ENCODE measurements at places on chromosomes 5 and 9.

DNA sequence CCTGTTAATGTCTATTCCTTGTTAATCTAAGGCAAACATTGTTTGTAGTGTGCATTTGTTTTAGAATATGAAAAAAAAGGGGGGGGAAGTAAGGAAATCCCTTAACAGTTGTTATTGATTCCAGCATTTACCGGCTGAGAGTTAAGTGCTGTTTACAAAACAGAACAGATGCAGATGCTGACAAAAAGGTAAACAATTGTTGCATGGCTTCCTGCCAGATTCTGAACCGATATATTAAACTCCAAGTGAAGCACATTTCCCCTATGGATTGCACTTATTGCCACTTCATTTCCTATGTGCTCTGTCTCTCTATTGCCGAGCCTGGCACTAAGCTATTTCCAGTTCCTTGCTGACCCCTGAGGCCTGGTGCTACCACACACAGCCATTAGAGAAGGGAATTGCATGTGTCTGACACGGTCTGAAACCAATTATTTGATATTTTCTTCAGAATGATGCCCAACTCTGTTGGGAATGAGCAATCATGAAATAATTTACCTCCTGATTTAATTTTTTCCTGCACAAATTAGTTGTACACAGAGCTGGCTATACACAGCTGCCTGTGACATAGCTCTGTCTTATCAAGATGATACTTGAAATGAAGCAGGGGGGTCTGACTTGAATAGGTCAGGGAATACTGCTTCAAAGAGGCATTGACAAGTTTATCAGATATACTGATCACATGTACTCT is 109.8 kb downstream of the KIAA0825 start:
- DNase-seq = no peak

DNA sequence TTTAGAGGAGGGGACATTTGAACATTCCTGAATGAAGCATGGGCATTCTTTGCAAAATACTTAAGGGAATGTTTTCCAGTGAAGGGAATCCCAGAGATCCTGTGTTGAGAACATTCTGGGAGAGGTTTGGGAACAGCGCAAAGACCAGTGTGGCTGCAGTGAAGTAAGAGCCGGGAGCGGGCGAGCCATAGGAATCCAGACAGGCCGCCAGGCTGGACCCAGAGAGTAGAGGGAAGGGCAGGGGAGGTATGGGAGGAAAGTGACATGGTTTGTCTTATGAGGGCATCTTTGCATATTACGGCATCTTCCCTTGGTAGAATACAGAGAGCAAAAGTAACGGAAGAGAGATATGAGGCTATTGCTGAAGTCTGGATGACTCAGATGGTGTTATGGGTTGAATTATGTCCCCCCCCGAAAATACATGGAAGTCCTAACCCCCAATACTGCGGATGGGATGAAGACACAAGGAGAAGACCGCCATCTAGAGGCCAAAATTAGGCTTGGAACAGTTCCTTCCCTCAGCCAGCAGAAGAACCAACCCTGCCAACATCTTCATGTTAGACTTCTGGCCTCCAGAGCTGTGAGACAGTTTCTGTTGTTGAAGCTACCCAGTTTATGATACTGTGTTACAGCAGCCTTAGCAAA is 268.2 kb downstream of the MAST4 start:
- peak; percentile 12 for DNase-seq

- DNase-seq = peak; percentile 100
Observed at GRCh38 chr9:136944519-136945332, at the start of the genes C8G and FBXW5. TSS of gene C8G (plus strand) at chr9:136945243. CDS start at chr9:136945321, 78 bp downstream. TSS of gene FBXW5 (minus strand) at chr9:136944738. CDS start at chr9:136944083, 655 bp downstream.

- DNase-seq = no peak
Observed at GRCh38 chr5:65192331-65192730, 289.4 kb downstream of the ADAMTS6 start.

DNA sequence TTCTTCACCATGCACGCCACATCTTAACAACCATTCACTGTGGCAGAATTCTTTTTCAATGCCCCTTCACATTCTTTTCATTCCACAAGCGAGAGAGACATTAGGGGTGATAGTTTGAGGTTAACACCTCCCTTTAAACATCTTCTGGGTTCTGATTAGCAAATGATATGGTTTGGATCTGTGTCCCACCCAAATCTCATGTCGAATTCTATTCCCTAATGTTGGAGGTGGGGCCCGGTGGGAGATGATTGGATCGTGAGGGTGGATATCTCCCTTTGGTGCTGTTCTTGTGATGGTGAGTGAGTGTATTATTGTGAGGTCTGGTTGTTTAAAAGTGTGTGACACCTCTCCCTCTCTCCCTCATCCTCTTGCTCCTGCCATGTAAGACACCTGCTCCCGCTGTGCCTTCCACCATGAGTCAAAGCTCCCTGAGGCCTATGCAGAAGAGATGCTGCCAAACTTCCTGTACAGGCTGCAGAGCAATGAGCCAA is 46.1 kb upstream of the RAI14 start:
- no peak for DNase-seq

- peak; percentile 43 for DNase-seq
Observed at GRCh38 chr9:105883847-105884246, 189.5 kb downstream of the TMEM38B start.

DNA sequence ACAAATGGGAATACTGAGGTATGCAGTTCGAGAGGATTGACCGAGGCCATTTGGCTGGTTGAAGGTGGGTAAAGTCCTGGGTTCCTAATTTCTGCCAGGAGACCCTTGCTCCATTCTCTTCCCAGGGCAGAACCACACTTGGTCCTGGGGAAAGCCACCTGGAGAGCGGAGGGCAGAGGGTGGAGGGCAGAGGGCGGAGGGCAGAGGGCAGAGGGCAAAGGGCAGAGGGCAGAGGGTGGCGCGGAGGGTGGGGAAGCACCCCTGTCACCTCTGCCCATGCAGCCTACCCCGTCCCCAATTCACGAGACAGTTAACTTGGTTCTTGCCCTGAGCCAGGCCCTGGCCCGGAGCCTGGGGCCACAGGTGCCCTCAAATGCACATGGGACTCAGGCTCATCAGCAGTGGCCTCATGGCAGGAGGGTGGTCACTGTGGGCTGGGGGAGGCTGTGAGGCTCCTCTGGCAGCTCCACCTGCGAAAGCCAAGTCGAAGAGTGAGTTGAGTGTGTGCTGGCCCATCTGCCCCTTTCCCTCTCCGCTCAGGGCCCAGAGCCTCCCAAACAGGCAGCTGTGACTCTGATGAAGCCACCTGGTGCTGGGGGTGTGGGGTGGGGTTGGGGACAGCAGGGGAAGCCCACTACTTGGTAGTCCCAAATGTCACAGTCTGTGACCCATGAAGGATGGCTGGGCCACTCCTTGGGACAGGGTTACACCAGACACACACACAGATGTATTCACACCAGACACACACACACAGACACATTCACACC is 28.0 kb upstream of the FCN1 start:
- DNase-seq = no peak

- DNase-seq = no peak
Observed at GRCh38 chr5:67366276-67366675, 169.7 kb upstream of the CD180 start.

Measured in GM13976 (cell line).